ENCODE measurements at places on chromosomes 5 and 9.

- no peak for DNase-seq
Measured at GRCh38 chr9:107090218-107090617, 192.9 kb upstream of the RAD23B start.

GRCh38 chr9:135002336-135002735 is 84.6 kb upstream of the FCN1 start:
- DNase-seq, result no peak

DNA sequence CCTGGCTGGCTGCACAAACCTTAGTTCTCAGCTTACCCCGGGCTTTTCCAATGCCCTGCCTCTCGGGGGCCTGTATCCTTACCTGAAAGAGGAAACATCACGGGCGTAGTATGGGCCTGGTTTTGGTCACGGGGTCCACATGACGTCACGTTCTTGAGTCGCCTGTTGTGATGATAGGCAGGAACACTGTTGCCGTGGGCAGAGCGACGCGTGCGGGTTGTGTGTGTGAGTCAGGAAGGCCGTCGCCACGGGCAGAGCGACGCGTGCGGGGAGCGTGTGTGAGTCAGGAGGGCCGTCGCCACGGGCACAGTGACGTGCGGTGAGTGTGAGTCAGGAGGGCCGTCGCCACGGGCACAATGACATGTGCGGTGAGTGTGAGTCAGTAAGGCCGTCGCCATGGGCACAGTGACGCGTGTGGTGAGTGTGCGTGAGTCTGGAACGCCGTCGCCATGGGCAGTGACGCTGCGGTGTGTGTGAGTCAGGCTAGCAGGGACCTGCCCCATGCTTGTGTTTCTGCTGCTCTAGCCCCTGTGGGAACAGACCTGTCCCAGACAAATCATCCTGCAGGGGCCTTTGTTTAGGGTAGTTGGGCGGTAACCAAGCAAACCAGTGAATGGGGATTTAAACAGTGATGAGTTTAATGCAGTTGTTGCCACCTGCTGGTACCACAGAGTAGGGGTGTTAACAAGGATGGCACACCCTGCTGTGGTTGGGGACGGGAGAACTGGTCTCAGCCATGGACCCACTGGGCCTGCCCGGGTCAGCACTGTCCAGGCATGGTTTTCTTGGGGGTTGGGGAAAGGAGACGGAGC is 19.8 kb downstream of the TRIP13 start:
- no peak for DNase-seq

GRCh38 chr5:56278335-56278753 is 45.2 kb upstream of the ANKRD55 start:
- DNase-seq, result no peak

DNA sequence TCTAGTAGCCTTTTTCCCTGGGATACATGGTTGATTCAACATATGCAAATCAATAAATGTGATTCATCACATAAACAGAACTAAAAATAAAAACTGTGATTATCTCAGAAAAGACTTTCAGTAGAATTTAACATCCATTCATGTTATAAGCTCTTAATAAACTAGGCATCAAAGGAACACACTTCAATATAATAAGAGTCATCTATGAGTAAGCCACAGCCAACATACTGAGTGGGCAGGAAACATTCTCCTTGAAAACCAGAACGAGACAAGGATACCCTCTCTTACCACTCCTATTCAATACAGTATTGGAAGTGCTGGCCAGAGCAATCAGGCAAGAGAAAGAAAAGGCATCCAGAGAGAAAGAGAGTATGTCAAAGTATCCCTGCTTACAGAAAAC is 239.9 kb downstream of the ATPSCKMT start:
- no peak for DNase-seq

GRCh38 chr5:123450640-123451039 is 27.4 kb upstream of the CEP120 start:
- no peak for DNase-seq

DNA sequence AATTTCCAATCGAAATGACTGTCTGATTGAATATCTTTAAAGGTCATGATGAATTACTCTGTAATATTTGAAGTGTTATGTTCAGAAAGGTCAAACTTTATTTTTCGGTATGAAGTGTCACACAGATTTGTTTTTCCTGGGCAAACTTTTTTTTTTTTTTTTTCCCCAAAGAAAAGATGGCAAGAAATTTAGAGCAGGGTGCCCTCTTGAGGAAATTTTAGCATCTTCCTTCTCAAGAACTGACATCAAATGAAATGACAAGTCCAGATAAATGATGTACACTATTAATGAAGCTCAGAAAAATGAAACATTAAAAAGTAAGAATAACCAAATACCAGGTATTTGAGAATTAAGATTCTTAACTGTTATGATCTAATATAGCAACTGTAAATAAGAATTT is 123.6 kb downstream of the INVS start:
- DNase-seq, result no peak

- no peak for DNase-seq
Measured at GRCh38 chr5:111143910-111144309, 51.8 kb downstream of the WDR36 start.

- no peak for DNase-seq
Measured at GRCh38 chr5:150931368-150931965, 26.7 kb upstream of the ZNF300 start.

DNA sequence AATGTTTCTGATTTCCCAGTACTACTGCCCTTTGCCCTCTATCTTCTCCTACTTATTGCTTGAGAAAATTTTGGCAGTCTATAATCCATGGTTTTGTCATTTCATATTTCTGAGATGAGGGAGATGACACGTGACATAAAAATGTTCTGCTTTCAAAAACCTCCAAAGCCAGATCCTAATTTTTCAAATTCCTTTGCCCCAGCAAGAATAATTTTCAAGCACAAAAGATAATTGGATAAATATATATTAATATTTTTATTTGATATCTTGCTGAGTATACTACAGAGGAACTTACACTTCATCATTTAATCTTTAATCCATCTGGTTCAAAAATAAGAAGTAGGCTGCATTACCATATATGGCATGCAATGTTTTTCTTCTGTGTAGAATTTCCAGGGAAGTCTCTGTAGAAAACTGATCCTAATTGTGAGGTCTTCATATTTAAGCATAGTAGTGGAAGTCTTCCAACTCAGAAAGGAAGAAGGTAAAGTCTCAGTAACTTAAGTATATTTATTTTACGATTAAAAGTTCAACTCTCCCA is 1738.8 kb downstream of the EFNA5 start:
- no peak for DNase-seq

GRCh38 chr9:128635266-128636023 is 21.2 kb downstream of the DYNC2I2 start:
- no peak for DNase-seq

DNA sequence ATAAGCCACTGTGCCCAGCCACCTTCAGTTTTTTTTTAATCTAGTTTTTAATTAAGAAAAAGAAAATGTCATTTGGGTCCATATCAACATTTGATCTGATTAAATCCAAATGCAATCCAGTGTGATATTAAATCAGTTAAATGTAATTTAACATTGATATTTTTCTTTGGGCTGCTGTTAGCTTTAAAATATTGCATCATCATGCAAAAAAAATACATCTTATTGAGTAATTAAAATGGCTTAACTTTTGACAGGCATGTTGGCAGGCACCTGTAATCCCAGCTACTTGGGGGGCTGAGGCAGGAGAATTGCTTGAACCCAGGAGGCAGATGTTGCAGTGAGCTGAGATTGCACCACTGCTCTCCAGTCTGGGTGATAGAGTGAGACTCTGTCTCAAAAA is 22.7 kb upstream of the LRRC70 start:
- DNase-seq, result no peak

- DNase-seq, result no peak
Measured at GRCh38 chr5:176590035-176590717, 19.8 kb downstream of the GPRIN1 start.

DNA sequence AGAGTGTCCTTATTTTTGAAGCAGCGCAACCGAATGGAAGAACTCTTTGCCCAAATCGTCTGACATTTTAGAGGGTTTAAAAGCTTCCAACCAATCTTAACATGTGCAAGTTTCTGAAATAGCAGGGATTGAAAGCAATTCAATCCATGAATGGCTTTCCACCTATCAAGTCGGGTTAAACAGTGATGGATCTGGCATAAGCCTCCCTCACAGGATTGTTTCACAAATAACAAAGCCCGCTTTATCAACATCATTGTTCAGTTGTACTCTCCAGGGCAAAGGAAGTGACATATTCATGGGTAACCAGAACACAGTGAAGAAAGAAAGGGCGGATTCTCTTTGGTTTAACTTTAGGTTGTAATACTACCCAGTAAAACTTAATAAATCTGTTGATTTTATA is 497.3 kb downstream of the MTRR start:
- no peak for DNase-seq

- no peak for DNase-seq
Measured at GRCh38 chr9:3962496-3962895, 337.4 kb downstream of the GLIS3 start.

DNA sequence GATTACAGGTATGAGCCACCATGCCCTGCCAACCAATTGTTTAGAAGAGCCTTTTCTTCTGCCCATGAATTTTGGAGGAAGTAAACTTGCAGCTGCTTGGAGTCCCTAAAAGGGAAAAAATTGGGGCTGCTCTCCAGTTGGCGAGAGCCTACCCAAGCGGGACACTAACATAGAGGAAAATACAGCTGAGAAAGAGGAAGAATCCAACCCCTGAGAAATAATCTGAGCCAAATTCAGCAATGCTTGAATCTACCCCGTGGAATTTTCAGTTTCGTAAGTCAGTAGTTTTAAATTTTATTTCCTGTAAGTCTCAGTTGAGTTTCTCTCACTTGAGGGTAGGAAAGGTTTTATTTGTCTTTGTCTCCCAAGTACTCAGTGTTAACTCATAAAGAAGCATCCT is 30.4 kb upstream of the UBTD2 start:
- no peak for DNase-seq

- no peak for DNase-seq
Measured at GRCh38 chr9:84173961-84174360, 166.6 kb downstream of the SLC28A3 start.

GRCh38 chr5:180160789-180161188 is 48.2 kb downstream of the RASGEF1C start:
- no peak for DNase-seq

GRCh38 chr5:157506981-157507780 is 47.2 kb downstream of the NIPAL4 start:
- DNase-seq, result no peak

DNA sequence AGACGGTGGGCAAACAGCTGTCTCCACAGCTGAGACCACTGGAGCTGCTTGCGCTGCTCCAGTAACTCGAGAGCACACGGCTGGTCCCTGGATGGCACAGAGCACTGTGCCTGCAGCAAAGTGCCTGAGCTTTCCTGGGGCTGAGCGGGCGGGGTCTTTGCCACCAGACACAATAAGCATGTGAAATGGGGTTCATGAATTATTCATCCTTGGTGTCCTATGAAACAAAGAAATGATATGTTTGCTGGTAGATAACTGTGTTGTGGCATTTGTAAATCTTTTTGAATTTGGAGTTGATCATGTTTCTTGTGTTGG is 151.7 kb upstream of the MPDZ start:
- DNase-seq, result no peak

DNA sequence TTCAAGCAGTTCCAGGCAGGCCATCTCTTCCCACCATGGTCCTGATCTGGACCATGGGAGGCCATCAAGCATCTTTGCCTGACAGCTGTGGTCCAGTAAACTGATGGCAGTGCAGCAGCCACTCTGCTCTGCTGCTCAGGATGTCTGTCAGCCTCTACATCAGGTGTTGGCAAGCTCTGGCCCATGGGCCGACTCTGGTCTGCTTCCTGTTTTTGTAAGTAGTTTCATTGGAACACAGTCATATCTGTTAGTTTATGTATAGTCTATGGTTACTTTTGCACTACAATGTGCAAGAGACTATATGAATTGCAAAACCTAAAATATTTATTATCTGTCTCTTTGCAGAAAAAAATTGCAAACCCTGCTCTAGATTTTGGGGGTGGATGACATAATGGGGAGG is 225.0 kb downstream of the KCTD16 start:
- no peak for DNase-seq

DNA sequence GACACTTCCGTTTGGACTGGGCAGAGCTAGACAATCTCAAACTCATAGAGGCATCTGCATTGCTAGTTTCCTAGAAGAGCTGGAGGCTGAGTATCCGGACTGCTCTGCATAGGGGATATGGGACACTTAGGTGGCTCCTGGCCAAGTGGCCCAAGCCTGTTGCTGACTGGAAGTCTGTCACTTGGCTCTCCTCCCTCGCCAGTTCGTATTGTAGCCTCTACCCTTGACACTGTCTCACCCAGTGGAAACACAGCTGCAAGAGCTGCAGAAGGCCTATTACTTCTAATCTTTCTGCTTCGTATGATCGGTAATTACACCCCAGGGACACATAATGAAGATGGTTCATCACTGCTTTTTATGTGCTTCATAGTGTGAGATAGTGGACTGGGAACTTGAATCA is 34.7 kb downstream of the ITGA1 start:
- no peak for DNase-seq

- DNase-seq, result no peak
Measured at GRCh38 chr9:86546712-86547111, 192.5 kb upstream of the TUT7 start.

GRCh38 chr9:131203431-131204218 is 72.7 kb downstream of the FAM78A start:
- DNase-seq, result no peak

DNA sequence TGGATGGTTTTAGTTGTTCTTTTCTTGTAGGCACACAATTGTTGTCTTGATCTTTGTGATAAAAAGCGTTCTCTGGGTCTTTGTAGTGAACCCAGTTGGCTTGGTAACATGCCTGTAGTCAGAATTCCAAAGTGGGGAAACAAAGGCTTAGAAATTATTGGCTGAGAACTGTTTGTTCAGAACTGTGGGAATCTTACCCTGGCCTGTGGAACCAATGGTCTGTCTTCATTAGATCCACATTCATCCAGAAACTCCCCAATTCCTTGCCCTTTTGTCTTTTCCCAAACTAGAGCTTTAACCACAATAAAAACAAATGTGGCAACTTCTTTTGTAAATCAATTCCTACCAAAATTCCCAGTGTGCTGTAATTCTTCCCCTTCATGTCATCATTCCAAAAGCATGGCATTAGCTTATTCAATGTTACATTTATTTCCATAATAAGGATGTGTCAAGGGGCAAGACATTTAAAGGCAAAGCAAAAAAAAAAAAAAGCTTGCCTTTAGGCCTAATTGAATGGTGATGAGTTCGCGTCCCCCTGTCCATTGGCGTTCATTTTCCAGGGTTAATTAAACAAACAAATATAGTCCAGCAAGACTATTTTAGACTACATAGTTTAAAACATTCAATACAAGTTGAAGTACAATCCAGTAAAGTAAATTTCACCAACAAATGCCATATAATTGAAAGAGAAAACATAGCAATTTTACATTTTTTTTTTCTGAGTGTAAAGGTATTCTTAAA is 249.8 kb upstream of the ZNF608 start:
- DNase-seq, result no peak

DNA sequence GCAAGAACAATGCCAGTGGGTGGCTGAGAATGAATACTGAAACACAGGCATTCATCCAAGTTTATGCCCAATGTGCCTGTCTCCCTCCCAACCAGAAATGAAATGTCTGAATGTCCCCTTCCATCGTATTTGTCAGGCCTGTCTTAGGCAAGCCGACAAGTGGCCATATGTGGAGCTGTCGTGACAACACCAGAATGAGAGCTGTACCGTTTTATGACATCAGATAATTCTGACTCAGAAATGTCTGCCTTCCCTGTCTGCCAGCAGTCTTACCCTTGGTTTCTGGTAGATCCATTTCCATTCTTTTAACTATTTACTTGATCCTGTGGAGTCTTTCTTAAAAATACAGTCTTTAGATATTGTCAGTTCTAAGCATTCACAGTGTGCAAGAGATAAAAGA is 211.8 kb downstream of the NR3C1 start:
- DNase-seq, result no peak
